ENCODE measurements at places on chromosomes 4 and X.

GRCh38 chr4:33989820-33990443 is 2254.4 kb downstream of the ARAP2 start:
- DNase-seq, result no peak

GRCh38 chr4:5451243-5451642 is 257.1 kb downstream of the EVC2 start:
- DNase-seq, result no peak

GRCh38 chr4:87044511-87045233 is 109.9 kb downstream of the AFF1 start:
- no peak for DNase-seq

GRCh38 chr4:99879458-99879857 is 14.8 kb downstream of the LAMTOR3 start:
- no peak for DNase-seq

GRCh38 chrX:136480383-136480782 is 7.4 kb upstream of the BRS3 start:
- no peak for DNase-seq

- no peak for DNase-seq
Measured at GRCh38 chr4:183816882-183817509, 88.1 kb upstream of the STOX2 start.

GRCh38 chr4:2570551-2571222 is 34.2 kb downstream of the FAM193A start:
- peak; percentile 50 for DNase-seq
